NCI-H187 treated with DMSO at 0.1 percent for 48 hours (cell line): ENCODE measurements at places on chromosomes 1 and 21.
A peak's percentile ranks its signal among the peaks of the same experiment; 100 is the strongest.

- DNase-seq: no peak
These were observed 63.0 kb upstream of the ANGPTL1 start for GRCh38 chr1:178933709-178934490.

DNA sequence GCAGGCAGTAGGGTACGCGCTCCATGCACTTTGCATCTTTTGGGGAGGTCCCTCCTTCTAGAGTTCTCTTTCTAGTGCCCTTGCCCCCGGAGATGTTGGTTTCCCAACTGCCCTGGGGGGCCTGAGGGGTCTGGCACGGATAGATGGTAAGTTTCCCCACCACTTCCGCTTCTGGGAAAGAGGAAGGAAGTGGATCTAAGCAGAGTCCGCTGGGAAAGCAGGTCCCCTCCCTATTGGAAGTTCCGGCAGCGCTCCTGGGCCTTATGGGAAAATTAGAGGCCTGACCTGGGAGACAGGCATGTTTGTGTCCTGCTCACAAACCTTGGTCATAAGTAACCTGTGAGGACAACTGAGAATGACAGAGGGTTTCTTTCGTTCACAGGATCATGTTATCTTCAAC, 274.4 kb downstream of the RPS6KC1 start:
- DNase-seq: no peak

GRCh38 chr1:178407655-178408054, 89.1 kb downstream of the CLEC20A start:
- DNase-seq: no peak

DNA sequence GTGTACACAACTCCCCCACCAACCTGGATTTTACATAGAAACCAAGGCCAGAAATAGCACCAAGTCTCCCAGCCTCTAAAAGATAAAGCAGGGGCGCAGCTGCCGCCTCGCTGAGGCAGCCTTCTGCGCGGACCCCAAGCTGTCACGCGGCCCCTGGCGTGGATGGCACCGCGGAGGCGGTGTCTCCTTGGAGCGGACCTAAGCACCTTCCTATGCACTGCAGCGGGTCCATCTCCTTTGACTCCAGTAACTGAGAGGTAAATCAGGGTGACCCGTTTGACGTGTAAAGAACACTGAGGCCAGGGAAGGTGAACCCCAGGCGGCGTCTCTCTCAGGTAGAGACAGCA, 17.0 kb downstream of the ZNF697 start:
- no peak for DNase-seq

DNA sequence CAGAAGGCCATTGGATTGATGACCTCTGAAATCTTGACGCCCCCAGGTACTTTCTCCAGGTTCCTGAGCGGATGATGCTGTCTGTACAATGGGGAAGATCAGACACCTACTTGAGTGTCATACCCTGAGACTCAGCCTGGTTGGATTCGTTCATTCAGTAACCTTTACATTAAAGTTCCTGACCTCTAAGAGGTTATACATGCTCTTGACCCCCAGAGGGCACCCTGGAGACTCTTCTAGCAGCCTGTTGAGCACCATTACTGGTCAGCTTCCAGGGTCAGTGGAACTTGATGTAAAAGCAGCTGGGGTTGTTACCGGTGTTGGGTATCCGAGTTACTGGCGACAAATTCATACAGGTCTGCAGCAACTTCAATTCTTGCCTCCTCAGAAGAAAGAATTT, 114.3 kb upstream of the ZNF678 start:
- no peak for DNase-seq

- no peak for DNase-seq
These were observed 156.0 kb downstream of the GLUL start for GRCh38 chr1:182235604-182235951.

DNA sequence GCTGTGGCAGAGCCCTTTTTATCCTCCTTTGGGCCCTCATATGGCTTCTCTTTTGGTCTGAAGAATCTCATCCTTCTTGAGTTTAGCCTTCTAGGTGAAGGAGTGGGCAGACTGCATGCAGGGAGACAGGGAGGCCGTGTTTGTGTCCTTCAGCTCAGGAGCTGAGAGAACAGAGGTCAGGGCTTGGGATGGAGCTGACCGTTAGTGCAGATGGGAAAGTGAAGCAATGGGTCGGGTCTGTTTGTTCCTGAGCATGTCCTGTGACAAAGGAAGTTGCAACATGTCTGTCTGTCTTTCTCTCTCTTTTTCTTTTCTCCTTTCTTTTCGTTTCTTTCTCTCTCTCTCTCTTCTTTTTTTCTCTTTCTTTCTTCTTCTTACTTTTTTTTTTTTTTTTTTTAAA, 14.9 kb downstream of the MAPKAPK2 start:
- no peak for DNase-seq

DNA sequence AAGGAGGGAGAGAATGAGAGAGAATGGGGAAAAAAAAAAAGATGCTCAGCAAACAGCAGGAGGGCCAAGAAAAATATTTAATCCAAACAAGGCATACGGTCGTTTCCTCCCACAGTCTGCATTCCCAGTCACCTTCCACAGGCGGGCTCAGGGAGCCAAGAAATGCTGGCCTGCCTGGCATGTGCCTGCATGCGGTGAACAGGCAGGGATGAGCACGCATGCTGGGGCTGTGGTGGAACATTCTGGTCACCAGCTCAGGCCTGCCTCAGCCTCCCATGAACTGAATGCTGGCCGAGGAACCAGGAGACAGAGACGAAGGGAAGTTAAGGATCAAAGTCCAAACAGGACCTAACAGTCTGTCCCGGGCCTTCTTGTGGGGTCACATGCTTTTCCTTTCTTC, 335.3 kb downstream of the ASTN1 start:
- no peak for DNase-seq

DNA sequence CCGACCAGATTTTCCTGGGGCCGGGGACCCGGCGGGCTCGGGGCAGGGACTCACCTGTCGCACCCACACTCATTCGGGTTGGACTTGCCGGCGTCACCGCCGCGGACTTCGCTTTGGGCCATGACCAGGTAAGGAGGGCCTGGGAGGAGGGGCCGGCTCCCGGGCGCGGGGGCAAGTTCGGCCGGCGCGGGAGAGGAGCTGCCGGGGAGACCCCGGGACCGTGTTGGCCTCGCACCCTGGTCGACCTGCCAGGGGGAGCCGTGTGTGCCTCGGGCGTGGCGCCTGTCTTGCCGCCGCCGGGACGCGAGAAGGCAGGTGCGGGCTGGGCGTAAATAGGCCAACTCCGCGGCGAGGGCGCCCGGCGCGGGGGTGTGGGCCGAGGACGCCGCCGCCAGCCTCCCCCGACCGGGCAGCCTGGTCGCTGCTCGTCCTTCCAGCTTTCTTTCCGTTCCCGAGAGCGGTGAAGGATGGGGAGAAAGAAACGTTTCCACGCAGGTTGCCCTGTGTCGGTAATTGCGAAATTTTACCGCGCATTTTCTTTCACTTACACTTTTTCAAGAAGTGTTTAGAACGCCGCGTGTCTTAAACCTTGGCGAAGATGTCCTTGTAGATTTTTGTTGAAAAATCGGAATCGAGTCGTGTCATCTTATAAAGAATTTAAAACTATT, 558 bp downstream of the USP1 start:
- no peak for DNase-seq

- no peak for DNase-seq
These were observed 481.8 kb upstream of the NFIA start for GRCh38 chr1:60600532-60600931.

GRCh38 chr1:91520942-91521507, 20.4 kb downstream of the CDC7 start:
- no peak for DNase-seq

GRCh38 chr1:44409757-44410156, 4.7 kb downstream of the RNF220 start:
- DNase-seq: no peak

DNA sequence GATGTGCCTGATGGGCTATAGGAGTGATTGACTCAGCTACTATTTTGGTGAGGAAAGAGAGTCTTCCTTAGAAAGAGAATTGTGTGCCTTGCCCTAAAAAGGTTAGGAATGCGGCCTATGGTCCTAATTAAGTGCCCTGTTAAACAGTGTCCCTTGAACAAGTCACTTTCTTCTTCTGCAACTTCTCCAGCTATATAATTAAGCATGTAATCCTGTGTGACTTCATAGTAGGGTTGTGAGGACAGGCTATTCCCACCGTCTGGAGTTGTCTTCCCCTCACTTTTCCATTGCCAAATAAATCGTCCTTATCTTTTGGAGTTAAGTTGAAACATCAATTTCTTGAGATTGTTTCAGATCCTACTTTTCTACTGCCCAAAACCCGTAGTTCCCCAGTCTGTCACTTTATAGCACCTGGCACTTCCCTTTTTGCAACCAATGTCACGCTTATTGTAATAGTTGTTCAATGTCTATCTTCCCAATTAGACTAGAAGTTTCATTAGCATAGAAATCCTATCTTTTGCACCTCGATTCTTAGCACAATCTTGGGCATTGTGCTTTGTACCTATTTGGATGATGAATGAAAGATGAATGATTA, 27.6 kb upstream of the SLC16A1 start:
- DNase-seq: no peak

- no peak for DNase-seq
These were observed 155.2 kb downstream of the GABPA start for GRCh38 chr21:25890001-25890400.

DNA sequence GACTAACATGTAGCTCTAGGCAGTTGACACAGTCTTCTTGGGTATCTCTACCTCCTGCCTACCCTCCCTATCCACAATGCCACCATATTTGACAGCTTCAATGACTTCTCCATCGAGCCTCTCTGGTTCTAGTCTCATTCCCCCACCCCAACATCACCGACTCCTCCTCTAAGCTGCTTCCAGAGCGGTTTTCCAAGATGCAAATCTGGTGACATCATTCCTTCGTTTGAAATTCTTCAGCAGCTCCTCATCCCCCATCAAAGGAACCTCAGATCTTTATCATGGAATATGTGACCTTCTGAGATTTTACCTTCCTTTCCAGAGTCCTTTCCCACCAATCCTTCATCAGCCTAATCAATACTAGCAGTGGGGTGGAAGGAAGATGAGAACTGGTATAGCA, 352.4 kb upstream of the RUNX1 start:
- no peak for DNase-seq

DNA sequence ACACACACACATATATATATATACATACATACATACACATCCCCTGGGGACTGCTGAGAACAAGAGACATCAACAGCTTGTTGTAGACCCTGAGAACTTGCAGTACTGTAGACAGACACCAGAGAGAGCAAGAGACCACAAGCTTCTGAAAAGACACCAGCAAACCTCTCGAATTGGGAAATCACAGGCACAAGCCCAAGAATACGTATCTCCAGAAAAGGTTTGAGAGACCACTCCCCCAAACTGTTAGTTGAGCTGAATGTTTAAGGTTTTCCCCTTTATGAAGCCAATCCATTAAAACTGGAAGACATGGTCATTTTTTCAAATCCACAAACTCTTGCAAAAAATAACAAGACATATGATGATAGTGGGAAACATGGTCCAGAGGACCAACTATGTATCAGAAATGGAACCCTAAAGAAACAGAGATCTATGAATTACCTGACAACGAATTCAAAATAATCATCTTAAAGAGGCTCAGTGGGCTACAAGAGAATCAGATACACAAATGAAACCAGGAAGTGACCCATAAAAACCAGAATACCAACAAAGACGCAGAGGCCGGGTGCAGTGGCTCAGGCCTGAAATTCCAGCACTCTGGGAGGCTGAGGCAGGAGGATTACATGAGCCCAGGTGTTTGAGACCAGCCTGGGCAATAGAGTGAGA, 45.1 kb downstream of the SLC2A1 start:
- DNase-seq: peak; percentile 16

- no peak for DNase-seq
These were observed 65.0 kb upstream of the DISP3 start for GRCh38 chr1:11413986-11414391.

DNA sequence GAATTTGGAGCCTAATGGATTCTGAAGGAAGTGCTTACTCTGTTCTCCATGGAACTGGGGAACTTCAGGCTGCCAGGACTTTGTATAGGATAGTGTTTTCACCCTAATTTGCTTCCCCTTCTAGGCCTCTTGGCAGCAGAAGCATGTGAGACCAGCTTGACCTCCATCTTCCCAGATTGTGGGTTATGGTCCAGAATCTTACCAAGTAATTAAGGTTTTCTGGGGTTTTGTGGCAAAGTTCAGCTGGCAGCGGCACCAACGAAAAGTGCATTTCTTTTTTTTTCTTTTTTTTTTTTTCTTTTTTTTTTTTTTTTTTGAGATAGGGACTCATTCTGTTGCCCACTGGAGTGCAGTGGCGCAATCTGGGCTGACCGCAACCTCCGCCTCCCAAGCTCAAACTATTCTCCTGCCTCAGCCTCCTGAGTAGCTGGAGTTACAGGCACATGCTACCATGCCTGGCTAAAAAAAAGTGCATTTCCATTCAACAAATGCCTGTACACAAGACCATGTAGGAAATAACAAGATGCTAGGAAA, 3.4 kb upstream of the BMP8A start:
- no peak for DNase-seq

DNA sequence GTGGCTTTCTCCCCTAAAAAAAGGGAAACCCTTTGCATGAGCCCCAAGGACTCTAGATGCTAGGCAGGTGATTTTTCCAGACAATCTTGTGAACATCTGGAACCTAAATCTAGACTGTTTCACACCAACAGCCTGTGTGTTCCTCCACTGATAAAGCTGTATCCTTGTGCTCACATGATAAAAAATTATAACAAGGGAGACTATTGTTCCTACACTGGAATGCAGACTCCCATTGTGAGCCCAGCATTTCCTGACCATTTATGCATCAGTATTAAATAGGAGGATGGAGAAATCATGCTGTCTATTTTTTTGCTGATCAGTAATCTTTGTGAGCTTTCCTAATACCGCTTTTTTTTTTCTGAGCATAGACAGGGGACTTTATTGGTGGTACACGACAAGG, 52.5 kb downstream of the ZNF697 start:
- no peak for DNase-seq

GRCh38 chr1:241208910-241209379, 148.1 kb downstream of the RGS7 start:
- DNase-seq: no peak

GRCh38 chr1:37476087-37476452, 1.7 kb downstream of the ZC3H12A start:
- no peak for DNase-seq

DNA sequence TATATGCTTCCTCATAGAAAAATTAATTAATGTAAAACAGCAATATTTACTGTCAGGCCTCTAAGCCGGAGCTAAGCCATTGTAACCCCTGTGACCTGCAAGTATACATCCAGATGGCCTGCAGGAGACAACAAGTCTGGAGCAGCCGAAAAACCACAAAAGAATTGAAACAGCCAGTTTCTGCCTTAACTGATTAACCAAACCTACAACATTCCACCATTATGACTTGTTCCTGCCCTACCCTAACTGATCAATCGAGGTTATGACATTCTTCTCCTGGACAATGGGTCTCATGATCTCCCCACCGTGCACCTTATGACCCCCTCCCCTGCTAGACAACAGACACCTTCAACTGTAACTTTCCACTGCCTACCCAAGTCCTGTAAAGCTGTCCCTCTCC, 205.8 kb upstream of the DUSP10 start:
- DNase-seq: no peak
